ENCODE measurements at places on chromosomes 4 and X.

DNA sequence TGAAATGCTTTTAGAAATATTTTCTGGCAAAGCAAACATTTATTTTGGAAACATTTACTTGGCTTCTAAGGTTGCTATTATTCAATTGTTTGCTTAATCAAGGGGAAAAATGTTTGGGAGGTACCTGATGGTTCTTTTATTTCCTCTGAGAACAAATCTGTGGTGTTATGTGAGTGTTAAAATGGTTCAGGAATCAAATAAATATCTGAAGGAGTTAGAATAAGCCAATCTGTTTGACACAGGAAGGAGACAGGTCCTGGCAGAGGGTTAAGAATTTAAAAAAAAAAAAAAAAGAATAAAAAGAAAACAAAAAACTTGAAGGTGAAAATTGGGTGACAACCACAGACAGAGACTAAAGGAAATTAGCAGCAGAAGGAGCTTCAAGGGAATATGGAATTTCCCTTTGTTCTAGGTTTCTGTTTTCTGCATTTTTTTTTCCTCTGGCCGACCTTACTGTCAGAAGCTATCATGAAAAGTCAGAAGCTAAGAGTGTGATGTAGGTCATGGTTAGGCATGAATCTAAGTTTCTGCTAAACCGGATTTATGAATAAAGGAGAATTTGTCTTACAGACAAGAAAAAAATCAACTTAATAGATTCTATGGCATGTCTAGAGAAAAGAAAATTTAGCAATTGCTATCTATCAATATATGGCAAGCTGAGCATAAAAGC lies 78.6 kb upstream of the PNPLA4 start:
- no peak for DNase-seq

DNA sequence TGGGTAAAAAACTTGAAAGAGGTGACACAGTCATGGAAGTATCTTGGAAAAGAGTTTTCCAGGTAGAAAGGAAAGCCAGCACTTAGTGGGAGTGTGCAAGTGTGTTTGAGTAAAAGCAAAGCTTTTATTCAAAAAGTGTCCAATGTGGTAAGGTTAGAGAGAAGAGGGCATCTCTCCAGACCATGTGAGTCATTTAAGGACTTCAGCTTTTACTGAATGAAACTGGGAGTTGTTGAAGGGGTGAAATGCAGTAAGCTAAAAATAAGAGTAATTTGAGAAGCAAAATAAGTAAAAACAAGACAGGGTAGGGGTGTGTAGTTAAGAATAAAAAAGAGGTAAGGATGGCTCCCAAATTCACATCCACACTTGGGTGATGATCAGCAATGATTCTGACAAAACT lies 238.9 kb downstream of the SLC7A11 start:
- no peak for DNase-seq

DNA sequence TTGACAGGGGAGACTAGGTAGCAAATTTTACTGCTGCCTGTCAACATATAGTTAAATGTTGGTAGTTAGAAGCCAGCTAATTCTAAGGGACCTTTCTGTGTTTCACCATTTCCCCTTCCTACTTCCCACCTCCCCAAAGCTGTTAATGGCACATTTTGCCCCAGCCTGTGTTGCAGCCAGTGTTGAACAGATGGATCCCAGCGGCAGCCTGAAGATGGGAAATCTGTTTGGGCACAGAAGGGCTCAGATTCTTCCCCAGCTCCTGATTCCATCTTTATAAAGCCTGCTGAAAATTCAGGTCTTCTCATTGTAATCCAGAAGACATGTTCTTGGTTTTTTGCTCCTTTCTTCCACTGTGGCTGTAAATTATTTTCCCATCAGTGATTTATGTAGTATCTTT lies 89.0 kb downstream of the SPRY1 start:
- no peak for DNase-seq

GRCh38 chrX:96918864-96919263 lies 35.2 kb downstream of the RPA4 start:
- DNase-seq, result no peak

GRCh38 chr4:797066-797465 lies 28.9 kb downstream of the CPLX1 start:
- no peak for DNase-seq

- DNase-seq, result no peak
Measured at GRCh38 chr4:25972984-25973745, 59.1 kb downstream of the SMIM20 start.

DNA sequence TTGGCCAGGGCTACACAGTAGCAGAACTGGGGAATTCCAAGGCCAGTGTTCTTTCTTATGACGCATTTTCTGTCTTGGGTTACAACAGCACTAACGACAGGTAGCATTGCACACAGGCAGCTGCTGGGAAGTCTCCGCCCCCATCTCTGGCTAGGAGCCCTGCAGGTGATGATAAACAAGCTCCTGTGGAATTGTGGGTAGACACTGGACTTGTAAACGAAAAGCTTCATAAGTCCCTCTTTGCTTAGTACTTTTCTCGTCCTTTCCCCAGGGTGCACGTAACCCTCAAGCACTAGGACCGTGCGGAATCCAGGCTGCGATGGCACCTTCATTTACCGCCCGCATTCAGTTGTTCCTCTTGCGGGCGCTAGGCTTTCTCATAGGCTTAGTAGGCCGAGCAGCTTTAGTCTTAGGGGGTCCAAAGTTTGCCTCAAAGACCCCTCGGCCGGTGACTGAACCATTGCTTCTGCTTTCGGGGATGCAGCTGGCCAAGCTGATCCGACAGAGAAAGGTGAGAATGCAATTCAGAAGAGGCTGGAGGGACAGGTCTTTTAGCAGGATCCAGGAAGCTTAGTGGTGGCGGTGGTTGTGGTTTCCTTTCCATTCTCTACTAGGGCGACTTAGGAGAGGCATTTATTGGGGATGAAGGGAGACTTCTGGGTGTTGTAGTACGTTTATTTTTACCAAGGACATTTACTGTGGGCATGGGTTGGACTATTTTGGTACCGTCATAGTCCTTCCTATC lies at the start of gene FAAH2:
TSS of gene FAAH2 (plus strand) at position 200 of the 745 bp plus-strand sequence. CDS start at position 320, 120 bp downstream.
- DNase-seq, result peak; percentile 57

- DNase-seq, result no peak
Measured at GRCh38 chr4:101292214-101292613, 55.1 kb downstream of the PPP3CA start.

DNA sequence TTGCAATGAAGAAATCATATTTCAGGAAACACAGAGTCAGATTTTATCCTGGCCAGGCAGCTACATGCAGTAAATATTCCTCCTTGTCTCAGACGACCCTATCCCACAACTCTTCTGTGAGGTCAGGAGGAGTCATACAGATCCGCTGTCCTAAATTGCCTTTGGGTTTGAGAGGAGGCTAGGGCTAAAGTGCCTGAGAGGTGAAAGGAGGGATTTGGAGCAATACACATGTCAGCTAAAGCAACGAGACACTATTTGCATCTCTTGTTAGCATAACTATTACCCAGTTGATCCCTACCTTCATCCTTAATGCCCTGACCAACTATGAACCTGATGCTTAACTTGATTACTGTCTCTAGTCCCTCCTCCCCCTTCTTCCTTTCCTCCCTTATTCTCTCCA lies 98.6 kb downstream of the TBC1D19 start:
- DNase-seq, result no peak

GRCh38 chr4:171279131-171279530 lies 534.1 kb upstream of the GALNTL6 start:
- DNase-seq, result no peak

- DNase-seq, result no peak
Measured at GRCh38 chr4:186984105-186984644, 260.5 kb upstream of the FAT1 start.

DNA sequence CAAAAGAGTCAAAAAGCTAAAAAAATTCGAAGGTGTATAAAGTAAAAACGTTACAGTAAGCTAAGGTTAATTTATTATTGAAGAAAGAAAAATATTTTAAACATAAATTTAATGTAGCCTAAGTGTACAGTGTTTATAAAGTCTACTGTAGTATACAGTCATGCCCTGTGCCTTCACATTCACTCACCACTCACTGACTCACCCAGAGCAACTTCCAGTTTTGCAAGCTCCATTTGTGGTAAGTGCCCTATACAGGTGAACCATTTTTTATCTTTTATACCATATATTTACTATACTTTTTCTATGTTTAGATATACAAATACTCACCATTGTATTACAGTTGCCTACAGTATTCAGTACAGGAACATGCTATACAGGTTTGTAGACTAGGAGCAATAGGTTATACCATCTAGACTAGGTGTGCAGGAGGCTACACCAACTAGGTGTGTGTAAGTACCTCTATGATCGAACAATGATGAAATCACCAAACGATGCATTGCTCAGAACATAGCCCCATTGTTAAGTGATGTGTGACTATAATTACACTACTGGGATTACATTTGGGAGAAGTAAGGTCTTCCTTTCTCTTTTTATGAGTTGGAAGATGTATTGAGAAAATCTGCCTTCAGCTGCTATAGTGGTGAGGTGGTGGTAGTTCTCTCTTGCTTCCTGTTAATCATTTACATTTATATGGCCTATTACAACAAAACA lies 27.2 kb downstream of the TMSB4X start:
- no peak for DNase-seq

DNA sequence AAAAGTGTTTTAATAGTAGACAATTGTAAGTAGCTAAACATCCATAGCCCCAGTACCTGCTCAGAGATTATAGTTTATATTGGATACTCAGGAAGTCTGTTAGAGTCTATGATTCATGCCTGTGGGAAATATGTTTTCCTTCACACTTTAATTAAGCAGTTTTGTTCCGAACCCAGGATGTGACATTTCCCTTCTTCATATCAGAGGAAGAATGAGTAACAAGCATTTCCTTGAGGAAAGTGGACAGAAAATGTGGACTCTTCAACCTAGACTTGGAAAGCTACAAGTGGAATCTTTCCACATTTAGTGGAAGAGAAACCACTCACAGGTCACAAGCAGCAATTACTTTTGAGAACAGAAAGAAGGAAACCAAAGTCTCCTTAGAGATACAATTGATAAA lies 419.4 kb downstream of the C4orf33 start:
- DNase-seq, result no peak

DNA sequence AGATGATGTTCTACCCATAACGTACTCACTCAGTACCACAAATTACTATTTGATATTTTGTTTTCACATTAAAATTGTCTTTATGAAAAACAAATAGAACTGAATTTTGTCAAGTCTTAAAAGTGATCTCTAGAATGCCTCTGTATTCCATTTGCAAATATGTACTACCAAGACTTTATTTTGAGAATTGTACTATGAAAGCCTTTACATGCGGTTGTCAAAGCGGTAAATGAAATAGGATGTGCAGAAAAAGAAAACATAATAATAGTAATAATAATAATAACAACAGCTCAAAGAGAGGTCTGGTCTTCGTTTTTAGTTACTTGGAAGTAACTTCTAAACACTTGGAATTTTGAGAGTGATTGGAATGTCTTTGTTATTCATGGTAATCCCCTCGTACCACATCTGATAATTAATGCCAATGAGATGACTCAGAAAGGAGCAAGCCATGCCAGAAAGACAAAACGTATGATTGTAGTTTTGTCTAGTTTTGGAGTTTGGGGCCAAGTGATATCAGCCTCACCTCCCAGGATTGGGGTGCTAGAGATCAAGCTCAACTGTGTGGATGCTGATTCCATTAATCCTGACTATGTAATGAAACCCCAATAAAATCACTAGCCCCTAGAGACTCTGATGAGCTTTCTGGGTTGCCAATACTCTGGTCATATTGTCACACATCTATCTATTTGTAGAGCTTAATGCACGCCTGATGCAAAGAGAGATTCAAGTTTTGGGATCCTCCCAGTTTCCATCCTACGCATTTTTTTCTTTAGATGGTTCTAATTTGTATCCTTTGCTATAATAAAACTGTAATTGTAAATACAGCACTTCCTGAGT lies 20.2 kb upstream of the CTSO start:
- DNase-seq, result no peak

- no peak for DNase-seq
Measured at GRCh38 chr4:155809835-155810234, 51.0 kb downstream of the GUCY1B1 start.

DNA sequence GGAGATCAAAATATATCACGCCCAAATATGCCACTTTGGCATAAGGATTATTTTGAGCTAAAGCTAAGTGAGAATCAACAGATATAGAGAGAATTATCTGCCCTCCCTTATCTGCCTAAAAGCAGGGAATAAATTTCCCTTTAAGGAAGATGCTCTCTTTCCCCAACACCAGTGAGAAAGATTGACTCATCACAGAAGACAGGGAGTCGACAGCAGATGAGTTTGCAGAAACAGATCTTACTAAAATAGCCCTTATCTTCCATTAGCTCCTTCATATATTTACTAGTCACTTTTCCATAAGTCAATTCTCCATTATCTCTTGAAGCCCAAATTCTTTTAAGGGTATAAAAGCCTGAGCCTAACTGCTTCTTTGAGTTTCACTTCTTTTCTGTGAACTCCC lies 156.6 kb downstream of the CAMK2D start:
- DNase-seq, result no peak

DNA sequence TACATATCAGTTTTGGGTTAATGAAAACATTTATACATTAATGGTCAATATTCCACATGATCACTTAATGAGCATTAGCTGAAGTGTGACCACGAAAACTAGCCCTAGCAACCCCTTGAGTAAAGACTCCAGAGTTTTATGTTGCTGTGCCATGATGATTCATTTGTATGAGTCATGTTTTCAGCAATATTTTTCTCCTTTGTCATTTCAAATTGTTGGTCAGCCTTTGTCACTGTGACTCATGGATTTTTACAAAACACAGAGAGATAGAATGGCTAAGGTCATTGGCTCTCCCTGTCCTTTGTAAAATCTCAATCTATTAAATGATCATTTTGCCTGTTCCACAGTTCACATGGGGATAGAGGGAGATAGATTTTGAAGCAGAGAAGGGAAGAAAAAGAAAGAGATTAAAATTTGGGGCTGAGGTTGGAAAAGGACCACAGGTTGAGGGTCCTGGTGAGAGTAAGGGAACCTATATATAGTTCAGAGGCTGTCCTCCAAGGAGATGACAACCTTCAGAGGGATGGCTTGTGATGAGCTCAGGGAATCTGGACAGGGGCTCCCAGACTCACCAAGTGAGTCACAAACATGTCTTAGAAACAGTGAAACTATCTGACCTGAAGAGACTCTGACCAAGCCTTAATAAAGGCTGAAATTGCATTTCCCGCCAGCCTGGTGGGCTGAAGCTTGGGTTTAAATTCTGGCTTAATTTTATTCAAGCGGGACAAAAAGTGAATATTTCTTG lies 25.6 kb downstream of the NR0B1 start:
- DNase-seq, result no peak

GRCh38 chrX:134694333-134695322 lies 36.4 kb upstream of the PLAC1 start:
- no peak for DNase-seq

GRCh38 chr4:113555868-113556267 lies 205.7 kb downstream of the CAMK2D start:
- no peak for DNase-seq

Data from effector memory CD4-positive, alpha-beta T cell (primary cell).